ENCODE measurements at places on chromosomes 1 and 21.

DNA sequence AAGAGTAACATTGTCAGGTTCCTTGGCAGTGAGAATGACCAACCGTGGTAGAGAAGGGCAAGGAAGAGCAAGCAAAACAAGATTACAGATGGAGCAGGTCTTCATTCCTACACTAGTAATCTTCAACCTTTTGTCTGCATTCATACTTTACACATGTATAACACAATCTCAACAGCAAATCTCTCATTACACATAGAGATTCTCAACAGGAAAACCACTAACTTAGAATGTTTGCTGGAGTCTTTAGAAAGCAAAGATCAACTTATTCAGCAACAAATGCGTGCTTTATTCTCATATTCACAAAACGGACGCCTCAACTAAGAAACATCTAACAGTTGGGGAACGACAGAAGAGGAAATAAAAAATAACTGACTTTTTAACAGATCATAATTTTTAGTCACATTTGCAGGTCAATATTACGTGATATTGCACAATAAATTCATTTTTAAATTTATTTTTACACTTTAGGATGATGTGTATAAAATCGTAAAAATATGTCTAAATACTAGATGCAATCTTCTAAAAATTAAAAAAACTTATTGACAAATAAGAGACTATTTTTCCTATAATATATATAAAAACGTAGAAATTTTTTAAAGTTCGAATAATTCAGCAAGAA, 82.9 kb downstream of the ARID4B start:
- DNase-seq = no peak

- DNase-seq = no peak
These were observed 90.6 kb downstream of the ATP6V1G3 start for GRCh38 chr1:198449727-198450433.

GRCh38 chr1:29177022-29177705, 4.5 kb downstream of the SRSF4 start:
- DNase-seq = no peak

DNA sequence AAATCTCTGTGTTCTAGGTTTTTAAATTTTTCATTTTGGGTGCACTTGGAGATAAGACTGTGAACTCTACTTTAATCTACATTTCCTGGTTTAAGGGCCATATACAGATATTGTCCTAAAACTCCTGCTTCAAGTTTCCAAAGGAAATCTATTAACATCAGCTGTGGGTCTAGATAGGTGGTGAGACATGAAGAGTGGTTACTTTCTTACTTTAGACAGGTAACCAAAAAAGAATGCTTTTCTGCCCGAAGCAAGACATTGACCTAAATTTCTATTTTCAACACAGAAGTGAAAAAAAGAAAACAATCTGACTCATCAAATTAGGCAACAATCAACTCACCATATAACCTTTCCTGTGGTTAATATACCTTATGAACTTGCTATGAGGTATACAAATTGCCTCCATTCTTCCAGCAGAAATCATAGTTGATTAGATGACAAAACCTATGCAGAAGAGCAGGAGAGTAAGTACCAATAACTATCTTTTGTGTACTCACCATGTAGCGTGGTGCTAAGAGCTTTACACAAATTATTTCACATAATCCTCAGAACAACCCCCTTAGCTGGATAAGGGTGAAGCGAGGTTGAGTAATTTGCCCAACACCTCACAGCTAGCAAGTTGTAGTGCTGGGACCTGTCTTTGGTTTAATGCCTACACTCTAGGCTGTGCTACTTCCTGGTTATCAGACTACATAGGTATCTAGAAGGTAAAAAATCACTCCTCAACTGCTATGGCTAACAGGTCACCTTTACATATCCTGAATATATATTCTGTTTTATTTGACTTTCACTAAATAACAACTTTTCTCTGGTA, 23.4 kb upstream of the PTPN14 start:
- DNase-seq = no peak

- DNase-seq = no peak
These were observed 17.3 kb upstream of the GPR157 start for GRCh38 chr1:9146156-9146555.

DNA sequence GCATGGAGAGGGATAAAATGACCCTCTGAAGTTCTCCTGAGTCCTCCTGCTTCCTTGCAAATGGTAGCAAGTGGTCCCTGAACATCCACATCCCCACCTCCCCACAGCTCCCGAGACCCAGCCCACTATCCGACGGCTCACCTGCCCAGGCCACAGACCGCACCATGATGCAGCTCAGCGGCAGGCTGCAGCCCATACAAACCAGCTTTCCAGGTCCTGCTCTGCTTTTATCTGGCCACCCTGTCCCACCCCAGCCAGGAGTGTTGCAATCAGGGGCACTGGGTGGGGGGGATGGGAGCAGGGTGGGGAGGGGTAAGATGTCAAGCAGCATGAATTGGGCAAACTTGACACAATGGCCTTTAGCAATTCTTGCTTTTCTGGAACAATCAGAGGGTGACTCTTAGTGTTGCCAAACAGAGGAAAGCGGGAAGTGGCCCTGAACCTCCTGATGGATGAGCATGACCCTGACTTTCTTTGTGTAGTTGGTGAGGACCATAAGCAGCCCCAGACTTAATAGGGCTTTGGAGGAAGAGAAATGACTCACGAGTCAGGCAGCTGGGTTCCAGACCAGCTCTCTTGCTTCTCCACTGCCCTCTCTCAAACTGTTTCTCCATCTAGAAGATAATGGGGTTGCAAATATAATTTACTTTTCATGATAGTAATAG, at the start of gene CHIT1:
CHIT1 (minus strand) TSS at position 203 of the 665 bp plus-strand sequence; CDS start at position 166, 37 bp downstream.
- DNase-seq = no peak

- DNase-seq = no peak
These were observed 33.5 kb upstream of the MRPS6 start for GRCh38 chr21:34039678-34040382.

DNA sequence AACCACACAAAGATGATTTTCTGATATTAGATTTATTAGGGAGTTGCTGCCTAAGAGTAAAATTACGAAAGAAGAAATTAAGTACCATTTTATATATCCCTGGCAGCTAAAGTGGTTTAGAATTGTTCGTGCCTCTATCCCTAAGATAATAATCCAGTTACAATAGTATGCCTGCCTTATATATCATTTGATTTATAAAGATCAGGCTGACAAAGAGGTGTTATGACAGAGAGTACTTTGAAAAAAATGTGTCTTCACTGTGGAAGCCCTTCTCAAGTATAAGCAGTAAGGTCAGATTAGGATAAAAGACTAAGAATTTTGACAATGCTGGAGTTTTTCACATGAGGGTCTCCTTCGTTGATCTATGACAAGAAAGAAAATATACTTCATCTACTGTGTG, 619.9 kb downstream of the ADGRL2 start:
- no peak for DNase-seq

Measured in GM04503 (cell line).